CD4-positive, alpha-beta T cell treated with Interleukin-4 for 4 hours (primary cell): ENCODE measurements at places on chromosomes 11 and 22.

- no peak for DNase-seq
Observed at GRCh38 chr11:7691759-7692350, 14.4 kb downstream of the OVCH2 start.

- no peak for DNase-seq
Observed at GRCh38 chr11:86740628-86741483, 59.5 kb upstream of the PRSS23 start.

- DNase-seq, result no peak
Observed at GRCh38 chr11:36371590-36371989, 75.5 kb downstream of the PRR5L start.

DNA sequence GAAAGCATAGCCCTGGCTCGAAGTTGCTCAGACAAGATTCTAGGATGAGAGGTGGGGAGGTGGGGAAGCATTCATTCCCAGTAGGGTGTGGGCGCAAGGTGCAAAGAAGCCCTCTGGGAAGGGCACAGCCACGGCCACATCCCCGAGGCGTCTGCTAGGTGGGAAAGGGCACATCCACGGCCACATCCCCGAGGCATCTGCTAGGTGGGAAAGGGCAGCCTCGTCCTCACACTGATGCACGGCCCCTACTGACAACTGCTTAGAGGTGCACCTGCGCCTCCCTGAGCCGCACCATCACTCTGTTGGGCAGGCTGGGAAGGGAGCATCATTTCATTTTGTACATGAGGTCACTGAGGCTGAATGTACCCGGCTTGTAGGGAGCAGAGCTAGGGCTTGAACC, 94.6 kb upstream of the PITPNB start:
- no peak for DNase-seq

GRCh38 chr22:44464000-44464399, 34.0 kb downstream of the RTL6 start:
- no peak for DNase-seq

DNA sequence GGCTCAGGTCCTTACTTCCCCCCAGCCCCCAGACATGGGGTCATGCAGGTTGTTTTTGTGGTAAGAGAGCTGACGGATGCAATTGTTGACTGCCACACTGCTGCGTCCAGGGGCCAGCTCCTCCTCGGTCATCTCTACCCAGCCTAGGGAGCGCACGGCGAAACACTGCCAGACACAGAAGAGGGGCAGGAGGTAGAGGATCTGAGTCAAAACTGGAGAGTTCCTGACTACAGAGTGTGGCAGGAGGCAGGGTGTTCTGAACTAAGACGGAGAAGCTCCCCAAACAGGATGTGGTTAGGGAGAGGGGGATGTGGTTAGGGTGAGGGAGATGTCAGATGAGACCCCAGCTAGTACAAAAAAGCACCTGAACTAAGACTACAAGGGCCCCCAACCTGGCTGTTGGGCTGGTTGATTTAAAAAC, 12.3 kb downstream of the SMPD1 start:
- peak; percentile 86 for DNase-seq

DNA sequence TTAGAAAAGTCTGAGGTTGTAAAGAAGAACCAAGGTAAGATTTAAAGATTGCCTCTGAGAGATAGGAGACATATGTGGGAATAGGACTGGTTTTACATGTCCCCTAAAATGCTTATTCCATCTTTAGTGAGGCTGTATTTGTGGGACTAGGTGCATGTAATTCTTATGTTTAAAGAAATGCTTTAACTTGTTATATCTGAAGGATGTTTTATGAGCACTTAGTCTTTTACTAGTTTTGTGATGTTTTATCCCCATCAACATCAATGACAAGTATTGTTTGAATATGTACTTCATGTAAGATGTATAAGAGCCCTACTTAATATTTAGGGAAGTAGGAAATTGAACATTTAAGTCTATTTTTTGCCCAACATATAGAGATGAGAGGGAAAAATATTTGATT, 24.7 kb downstream of the GRAMD1B start:
- DNase-seq, result no peak

DNA sequence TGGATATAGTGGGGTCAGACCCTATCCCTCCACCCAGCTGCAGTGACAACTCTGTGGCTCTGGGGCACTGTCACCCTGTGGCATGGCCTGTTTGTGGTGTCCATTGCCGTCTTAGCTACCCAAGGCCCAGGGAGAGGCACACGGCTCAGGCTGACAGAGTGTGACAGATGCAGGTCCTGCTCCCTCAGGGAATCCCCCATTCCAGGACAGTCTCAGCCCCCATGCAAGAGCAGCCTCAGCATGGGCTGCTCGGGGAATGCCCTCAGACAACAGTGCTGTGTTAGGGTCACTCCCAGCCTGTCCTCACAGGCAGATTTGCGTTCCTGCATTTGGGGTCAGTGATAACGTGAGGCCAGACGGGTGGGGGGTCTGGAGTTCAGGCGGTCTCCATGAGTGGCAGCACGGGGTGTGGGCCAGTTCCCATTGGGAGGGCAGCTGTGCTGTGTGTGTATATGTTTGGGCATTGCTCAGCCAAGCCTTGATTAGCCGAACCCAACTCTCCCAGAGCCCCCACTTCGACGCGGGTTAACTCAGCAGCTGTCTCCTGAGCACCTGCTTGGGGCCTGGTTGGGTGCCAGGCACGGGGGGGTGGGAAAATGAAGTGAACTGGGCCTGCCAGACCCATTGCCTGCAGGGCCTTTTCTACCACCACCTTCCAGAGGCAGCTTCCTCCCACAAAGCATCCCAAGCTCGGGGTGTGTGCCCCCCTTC, 5.3 kb upstream of the KCNQ1OT1 start:
- DNase-seq, result no peak

GRCh38 chr11:85590848-85591483, 36.2 kb downstream of the DLG2 start:
- DNase-seq, result no peak

DNA sequence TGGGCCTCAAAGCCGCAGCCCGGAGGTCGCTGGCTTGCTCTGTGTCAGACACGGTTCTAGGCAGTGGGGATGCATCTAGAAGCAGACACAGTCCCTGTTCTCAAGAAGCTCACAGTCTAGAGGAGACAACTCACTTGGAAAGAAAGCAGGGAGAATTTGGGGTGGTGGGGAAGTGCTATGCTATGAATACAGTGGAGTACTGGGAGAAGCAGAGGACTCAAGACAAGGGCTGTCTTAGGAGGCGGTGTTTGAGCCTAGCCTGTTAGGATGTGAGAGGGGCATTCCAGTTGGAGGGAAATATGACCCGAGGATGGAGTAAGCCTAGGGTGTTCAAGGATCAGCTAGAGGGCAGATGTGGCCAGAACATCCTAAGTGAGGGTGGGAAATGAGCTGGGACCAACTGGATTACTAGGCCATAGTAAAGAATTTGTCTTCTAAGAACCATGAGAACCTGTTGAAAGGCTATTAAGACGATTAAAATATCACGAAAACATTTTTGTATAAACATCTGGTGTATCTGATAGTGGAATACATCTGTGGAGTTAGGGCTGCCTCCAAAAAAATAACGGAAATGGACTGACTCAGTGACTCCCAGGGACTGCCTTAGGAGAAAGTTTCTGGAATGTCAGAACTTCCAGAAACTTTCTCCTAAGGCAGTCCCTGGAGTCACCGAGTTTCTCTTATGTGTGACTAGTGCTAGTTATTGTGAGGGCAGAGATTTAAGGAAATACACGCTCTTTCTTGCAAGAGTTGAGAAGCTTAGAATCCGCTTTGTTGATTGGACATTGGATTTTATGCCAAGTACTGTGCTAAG, 1.1 kb upstream of the PITPNB start:
- DNase-seq, result no peak

- no peak for DNase-seq
Observed at GRCh38 chr11:26983645-26984044, 10.3 kb upstream of the FIBIN start.

- DNase-seq, result no peak
Observed at GRCh38 chr11:115761348-115761747, 257.1 kb upstream of the CADM1 start.

DNA sequence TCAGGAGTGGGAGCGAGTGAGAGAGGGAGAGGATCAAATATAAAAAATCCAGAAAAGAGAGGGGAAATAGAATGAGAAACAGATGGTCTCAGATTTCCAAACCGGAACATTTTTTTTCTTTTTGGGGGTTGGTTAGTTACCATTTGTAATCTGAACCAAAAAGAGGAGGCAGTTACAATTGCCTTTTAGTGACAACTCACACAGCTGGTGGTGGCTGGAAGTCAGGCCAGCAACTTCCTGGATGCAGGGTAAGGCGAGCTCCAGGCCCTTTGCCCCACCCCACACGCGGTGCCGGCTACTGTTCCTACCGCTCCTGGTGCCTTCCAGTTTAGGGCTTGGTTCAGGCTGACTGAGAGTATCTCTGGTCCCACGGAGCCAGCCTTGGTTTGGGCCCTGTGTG, 21.0 kb upstream of the UBASH3B start:
- DNase-seq, result no peak

DNA sequence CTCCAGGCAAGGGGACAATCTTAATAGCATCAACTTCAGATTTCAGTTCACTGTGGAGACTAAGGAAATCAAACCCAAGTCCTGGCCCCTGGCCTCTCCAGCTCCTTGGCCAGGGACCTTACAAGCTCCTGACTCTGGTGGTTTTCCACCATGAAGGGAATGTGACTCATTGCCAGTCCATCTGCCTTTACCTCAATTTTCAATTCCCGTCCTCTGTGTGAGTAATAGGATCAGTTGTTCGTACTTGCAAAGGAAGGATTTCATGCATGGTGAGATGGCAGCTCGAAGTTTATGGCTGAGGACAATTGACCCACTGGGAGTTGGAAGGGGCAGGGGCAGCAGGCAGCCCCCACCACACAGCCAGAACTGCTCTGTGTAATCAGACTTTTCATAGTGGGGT, 42.5 kb downstream of the INSC start:
- DNase-seq, result no peak

DNA sequence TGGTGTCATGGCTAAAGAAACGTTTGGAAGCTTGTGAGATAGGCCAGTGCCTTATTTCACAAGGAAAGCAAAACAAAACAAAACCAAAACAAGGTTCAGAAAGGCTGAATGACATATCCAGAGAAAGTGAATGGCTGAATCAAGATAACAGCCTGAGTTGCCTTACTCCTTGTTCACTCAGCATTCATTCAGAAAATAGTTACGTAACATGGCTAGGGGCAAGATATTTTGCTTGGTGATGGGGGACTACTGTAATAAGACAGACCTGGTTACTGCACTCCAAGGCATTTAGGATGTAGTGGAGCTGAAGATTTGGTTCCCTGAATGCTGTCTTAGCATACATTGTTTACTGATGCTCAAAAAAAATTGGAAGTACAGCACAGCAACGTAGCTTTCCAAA, 47.7 kb downstream of the C11orf91 start:
- no peak for DNase-seq

GRCh38 chr11:76104285-76104684, 102.0 kb downstream of the WNT11 start:
- no peak for DNase-seq

- DNase-seq, result no peak
Observed at GRCh38 chr22:22181341-22181850, 63.2 kb upstream of the VPREB1 start.

DNA sequence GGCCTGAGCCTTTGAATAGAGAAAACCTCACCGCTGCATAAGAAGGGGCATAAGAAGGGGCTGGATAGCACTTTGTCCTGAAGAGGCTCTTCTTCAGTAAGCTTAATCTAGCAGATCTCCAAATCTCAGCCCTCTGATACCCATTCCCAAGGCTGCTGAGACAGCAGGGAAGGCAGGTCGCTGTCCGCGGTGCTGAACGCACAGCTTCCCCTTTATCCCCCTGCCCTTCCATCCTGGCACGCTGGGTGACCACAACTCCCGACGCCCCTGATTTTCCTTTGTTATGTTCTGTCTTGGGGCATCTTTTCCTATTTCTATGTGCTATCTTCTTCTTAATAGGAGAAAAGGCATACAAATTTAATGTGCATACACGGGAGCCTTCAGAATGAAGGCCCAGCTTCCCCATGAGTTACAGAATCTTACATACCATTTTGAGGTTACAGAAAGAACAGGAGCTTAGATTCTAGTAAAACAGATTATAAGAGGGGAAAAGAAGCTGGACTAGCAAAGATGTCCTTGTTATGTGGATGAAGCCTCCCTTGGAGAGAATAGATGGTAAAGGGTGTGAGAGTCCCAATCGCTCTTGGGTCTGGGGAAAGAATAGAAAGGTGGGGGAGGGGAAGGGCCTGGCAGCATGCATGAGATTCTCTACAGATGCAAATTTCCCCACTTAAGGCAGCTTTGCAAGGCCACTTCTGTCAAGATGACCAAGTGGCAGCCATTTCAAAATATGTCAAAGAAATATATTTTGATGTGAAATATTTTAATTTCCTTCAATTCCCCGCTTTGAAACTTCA, 5.7 kb upstream of the SULT4A1 start:
- peak; percentile 10 for DNase-seq

DNA sequence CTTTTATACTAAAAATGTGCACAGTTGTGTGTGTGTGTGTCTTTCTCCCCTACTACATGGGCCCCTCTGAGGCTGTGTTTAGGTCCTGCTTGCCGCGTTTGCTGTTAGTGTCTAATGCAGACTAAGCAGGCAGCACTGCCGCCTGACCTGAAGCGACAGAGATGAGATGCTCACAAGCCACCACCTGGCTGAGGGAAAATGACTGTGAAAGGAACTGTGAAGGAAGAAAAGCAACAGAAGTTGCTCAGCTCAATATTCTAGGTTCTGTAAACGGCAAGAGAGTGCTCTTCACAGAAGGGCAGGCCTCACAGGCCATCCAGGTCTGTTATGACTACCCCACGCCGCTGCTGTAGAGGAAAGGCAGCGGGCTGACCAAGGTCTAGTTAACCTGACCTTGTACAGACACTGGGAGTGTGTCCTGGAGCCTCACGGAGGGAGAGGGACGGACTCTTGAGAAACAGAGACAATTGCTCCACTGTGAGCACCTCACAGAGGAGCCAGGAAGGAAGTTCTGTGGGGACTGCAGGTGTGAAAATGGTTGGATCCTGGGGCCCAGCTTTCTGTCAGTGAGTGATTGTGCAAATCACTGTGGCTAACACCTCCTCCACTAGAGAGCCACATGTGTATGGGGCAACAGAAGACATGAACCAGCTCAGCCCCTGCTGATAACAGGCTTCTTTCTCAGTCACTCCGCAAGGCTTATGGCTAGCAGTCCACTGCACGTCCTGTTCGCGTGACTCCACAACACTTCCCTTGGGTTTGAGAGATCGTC, 31.3 kb upstream of the YPEL1 start:
- peak; percentile 80 for DNase-seq

GRCh38 chr22:39985383-39986035, 9.2 kb upstream of the FAM83F start:
- no peak for DNase-seq

DNA sequence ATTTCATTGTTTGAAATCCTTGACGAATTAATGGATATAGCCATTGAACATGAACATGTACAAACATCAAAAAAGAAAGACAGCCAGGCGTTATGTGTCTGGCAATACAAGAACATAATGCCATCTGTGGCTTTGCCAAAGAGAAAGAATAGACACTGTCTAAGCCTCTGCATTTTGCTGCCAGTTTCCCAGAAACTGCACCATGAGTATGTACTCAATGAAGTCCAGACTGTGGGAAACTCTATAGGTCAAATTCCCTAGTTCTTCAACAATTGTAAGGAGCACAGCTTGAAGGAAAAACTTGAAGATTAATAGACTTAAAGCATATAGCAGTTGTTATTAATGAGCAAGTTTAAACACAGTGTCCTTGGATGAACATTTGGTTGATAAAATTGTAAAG, 71.3 kb downstream of the BBOX1 start:
- no peak for DNase-seq
